NCI-H1105 treated with DMSO at 0.1 percent for 48 hours (cell line): ENCODE measurements at places on chromosomes 3 and 15.
A peak's percentile ranks its signal among the peaks of the same experiment; 100 is the strongest.

DNA sequence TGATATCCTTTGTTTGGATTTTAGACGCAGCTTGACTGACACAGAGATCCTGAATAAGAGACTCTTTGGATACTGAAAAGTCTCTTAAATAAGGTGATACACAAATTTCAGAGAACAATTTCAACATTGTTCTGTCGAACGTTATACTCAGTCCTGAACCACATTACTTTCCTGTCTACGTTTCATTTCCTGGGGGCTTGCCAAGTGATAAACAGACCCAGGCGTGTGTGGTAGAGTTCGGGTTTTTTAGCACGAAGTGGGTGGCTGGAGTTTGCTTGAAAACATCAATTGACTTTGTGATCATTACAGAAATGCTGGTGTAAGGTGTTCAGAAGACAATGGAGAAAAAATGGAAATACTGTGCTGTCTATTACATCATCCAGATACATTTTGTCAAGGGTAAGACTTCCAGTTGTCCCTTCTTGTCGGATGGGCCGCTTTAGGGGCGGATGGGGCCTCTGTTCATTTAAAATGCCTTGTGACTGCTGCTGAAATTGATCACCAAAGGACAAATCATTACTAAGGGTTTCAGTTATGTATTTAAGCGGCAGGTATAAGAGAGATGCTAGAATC lies at the start of gene CD96:
Gene CD96 (plus strand): TSS at position 287 of the 573 bp plus-strand sequence. CDS start 52 bp downstream, at position 339.
- DNase-seq, result no peak

DNA sequence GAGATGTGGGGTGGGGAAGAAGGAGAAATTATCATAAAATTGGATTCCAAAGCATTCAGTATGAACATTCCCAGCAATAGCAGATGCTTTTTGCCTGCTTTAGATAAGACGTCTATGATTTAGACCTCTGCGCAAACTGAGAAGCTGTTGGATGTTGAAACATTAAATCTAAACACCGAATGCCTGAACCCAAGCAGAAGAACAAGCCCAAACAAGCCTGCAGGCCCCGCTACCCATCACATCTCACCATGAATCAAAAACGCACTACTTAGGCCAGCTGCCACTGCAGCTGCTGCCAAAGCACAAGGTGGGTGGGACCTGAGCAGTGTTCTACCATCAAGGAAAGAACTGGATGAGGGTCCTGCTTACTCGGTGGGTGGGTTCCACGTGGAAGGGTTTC lies 24.4 kb upstream of the THBS1 start:
- DNase-seq, result peak; percentile 68

- DNase-seq, result no peak
Measured at GRCh38 chr3:71066356-71066755, 517.2 kb downstream of the FOXP1 start.

- no peak for DNase-seq
Measured at GRCh38 chr3:143001034-143001368, 369 bp upstream of the U2SURP start.

- DNase-seq, result no peak
Measured at GRCh38 chr15:52717924-52718323, 38.7 kb upstream of the ATOSA start.

DNA sequence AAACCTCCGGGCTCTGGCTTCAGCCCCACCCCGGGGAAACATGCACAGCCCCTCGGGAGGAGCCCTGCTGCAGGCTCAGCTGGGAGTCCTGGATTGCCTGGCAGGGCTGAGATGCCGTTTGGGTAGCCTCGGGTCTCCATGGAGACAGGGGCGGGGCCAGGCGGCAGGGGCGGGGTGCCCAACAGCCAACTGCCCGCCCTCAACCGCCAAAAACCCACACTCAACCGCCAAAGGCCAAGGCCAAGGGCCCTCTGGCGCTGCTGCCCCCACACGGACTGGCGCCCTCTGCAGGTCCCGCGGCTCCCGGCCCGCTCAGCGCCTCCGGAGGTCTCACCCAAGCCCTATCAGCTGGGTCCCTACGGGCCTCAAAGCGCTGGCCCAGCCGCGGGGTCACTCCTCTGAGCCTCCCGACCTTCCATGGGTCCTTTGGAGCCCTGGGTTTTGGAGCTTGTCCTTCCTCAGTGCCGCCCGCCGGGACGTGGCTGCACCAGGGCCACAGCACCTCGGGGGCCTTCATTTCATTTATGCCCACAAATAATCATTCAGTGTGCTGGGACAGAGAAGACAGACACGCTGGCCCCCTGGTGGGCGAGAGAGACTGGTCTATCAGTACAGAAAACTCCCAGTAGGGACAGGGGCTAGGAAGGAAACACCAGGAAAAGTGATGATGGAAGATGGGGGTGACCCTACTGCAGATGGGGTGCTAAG lies 33.5 kb upstream of the ACAD9 start:
- DNase-seq, result peak; percentile 74

- DNase-seq, result no peak
Measured at GRCh38 chr3:167467848-167468611, 5.8 kb downstream of the SERPINI2 start.

DNA sequence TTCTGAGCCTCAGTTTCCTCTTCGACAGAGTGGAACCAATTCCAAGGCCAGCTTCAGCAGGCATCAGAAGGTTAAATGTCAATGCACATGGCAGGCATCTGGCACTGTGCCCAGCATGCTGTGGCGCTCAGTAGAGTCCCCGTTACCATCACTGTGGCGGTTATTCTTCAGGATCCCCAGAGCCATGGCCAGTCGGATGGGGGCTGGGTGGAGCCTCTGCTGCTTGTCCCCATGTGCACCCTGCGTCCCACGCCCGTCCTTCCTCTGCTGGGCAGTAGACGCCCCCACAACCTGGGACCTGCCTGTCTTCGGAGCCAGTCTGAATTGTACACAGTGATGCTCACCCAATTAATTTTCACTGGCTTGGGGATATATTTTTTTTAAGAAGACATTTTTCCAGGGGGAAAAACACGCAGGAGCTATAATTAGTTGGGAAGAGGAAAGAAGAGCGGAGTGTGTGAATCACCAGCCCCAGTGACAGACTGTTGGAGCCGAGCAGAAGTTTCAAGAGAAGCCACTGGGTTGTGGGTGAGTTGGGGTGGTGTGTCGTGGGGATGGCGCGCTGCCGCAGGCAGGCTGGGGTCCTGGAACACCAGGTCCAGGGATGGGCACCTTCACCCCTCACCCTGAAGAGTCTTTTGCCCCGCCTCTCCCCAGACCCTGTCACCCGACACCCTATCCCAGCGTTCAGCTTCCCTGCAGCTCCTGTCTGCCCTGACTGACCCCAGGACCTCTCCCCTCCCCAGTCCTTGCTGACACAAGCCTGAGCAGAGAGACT lies 26.8 kb upstream of the RPL29 start:
- DNase-seq, result no peak

GRCh38 chr15:70778258-70779076 lies 15.1 kb upstream of the UACA start:
- DNase-seq, result no peak

GRCh38 chr3:4678320-4678719 lies 185.2 kb downstream of the ITPR1 start:
- no peak for DNase-seq

- no peak for DNase-seq
Measured at GRCh38 chr15:28456476-28457395, 76.0 kb downstream of the GOLGA8G start.

GRCh38 chr15:81170511-81170910 lies 26.2 kb upstream of the IL16 start:
- no peak for DNase-seq

GRCh38 chr3:94114666-94115065 lies 51.8 kb downstream of the NSUN3 start:
- DNase-seq, result no peak

DNA sequence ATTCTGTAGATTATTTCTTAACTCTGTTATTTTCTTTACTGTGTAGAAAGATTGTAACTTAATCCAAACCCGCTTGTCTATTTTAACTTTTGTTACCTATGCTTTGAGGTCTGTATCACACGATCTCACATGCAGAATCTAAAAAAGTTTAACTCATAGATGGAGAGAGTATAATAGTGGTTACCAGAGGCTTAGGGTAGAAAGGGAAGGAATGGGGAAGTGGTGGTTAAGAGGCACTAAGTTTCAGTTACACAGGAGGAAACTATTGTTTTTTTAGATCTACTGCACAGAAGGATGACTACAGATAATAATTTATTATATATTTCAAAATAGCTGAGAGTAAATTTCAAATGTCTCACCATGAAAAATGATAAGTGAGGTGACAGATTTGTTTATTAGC lies 515.2 kb downstream of the RSL24D1 start:
- DNase-seq, result no peak

- DNase-seq, result peak; percentile 71
Measured at GRCh38 chr3:11236588-11237461, 35.4 kb upstream of the ATG7 start.

GRCh38 chr3:17047162-17047561 lies 162.4 kb downstream of the PLCL2 start:
- DNase-seq, result no peak

DNA sequence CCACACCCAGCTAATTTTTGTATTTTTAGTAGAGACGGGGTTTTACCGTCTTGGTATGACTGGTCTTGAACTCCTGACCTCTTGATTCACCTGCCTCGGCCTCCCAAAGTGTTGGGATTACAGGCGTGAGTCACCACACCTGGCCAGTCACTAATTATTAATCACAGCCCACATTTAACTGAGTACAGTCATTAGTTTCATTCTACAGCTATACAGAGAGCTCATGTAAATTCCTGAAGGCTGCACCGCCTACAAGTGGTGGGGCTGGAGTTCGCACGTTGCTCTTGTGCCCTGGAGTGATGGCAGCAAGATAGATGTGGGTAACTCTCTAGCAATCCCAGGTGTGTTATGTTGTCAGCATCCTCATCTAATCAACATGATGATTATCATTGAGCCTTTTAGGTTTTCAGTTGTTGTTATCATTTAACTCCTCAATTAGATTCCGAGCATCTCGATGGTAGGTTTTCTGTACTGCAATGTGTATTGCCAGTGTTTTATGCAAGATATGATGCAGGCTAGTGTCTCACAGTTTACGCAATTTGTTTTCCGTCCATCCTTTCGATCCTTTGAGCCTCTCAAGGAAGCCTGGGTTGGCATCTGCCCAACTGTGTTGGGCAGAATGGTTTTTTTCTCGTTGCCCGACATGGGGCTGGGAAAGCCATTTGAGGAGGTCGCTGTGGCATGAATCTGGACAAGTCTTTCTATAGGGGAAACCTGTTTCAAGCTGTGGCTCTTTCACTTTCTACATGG lies 216.3 kb downstream of the LPP start:
- no peak for DNase-seq

DNA sequence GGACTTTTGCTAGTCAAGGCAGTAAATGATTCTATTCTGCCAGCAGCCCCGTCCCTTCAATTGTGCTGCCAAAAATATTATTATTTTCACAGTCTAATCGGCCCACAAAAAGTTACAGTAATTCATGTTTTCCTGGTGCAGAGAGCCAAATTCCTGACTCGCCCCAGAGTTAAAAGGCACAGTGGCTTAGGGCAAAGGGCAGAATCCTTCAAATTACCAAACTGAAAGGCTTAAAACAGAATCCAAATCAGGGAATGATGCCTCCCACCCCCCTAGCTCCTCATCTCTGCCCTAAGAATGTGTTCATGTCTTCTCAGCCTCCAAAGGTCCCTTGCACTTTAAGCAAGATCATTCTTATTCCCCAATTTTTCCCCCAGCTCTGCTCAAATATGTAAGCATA lies 477.8 kb upstream of the PROK2 start:
- no peak for DNase-seq

DNA sequence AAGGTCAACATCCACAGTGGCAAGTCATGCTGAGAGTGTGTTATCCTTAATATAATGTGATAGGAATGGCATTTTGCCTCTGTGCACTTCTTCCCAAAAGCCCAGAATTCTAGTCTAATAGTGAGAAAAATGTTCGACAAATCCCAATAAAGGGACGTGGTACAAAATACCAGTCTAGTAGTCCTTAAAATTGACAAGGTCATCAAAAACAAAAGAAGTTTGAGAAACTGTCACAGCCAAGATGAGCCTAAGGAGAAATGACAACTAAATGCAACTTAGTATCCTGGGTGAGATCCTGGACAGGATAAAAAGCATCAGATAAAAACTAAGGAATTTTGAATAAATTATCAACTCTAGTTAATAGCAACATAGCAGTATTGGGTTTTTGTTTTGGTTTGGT lies 14.4 kb upstream of the ATP13A4 start:
- DNase-seq, result no peak

GRCh38 chr15:98413933-98414546 lies 234.3 kb upstream of the IGF1R start:
- no peak for DNase-seq

DNA sequence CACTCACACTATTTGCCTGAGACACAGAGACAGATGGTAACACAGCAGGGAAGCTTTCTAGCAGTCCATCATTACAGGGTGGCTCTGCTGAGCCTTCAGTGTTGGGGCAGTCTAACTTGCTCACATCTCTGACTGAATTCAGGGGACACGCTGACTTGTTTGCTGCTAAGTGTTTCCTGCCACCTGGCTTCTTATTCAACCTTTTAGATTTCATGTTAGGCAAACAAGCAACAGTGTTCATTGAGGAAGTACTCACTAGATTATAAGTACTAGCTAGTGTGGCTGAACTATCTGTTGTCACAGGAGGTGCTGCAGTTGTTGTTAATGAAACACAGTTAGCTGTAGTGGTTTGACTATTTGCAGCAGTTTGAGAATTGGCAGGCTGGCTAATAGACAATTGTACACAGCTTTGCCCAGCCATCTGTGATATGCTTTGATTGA lies 37.3 kb downstream of the USF3 start:
- DNase-seq, result no peak

DNA sequence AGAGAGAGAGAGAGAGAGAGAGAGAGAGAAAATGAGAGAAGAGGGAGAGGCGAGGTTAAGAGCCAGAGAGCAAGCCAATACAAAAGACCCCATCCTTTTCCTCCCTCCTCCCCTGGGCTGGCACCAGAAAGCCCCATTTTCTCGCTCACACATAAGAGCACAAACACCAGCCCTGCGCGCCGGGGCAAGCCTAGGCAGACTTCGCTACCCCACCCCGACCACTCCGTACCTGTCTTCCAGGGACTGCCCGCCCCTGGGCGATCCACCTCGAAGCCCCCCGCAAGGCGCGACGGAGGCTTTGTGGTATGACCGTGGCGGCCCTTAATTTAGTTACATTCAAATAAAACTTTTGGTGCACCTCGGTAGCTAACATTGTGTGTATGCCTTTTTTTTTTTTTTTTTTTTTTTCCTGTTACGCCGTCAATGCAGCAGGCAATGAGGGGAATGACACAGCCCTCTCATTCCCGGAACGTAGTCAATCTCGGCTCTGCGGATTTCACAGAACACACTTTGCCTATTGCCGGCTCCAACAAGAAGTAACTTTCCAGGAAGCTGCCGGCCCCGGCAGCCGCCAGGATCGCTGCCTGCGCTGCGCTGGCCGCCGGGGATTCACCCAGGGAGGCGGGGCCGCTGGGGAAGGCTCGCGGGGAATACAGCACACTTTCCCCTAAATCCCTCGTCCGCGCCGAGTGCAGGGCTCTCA lies 7.7 kb downstream of the BCL6 start:
- peak; percentile 87 for DNase-seq
